ENCODE measurements at places on chromosomes 7 and 10.

DNA sequence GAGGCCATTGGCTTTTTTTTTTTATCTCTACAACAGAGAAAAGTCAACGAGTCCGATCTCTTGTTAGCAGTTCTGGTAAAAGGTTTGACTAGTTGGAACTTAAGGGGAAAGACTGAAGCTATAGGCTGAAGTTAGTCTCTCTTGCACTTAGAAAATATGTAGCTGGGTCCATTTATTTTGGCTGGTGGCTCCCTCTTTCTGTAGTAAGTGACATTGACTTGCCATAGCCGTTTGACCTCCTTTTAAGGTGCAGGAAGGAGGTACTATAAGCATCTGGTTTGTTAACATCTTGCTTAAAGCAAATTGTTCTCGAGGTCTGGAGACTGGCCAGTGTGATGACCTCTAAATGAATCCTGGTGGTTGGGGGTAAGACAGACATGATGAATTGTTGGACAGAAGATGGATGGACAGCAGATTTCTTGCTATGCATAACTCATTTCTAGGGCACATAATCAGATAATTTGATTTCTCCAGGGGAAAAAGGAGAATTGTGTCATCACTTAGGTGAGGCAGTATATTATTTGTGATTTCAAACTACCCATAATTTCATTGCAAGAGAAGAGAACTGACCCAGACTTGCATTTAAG, 356.3 kb upstream of the GALNT17 start:
- peak; percentile 21 for DNase-seq

DNA sequence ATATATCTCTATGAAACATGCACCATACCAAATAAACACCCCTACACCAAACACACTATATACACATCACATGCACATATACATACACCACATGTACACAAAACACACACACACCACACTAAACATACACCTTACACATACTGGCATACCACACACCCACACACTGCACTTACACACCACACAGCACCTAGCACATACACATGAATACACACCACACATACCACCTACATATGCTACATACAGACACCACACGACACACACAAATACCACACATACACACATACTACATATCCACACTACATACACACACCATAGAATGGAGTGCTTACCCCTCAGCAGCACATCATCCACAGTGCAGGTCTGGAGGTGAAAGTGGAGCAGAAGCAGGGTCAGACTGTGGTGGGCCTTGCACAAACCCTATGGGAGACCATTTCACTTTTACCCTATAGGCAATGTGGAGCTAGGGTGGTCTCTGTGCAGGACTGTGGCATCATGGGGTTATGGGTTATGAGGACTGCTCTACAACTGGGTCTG, 64.6 kb downstream of the WDFY4 start:
- no peak for DNase-seq

GRCh38 chr7:34362621-34363020, 295.4 kb upstream of the NPSR1 start:
- DNase-seq, result no peak

- no peak for DNase-seq
These were observed 129.4 kb upstream of the ZNF746 start for GRCh38 chr7:149626972-149627371.

- DNase-seq, result no peak
These were observed 17.0 kb upstream of the ORAI2 start for GRCh38 chr7:102416406-102416805.

DNA sequence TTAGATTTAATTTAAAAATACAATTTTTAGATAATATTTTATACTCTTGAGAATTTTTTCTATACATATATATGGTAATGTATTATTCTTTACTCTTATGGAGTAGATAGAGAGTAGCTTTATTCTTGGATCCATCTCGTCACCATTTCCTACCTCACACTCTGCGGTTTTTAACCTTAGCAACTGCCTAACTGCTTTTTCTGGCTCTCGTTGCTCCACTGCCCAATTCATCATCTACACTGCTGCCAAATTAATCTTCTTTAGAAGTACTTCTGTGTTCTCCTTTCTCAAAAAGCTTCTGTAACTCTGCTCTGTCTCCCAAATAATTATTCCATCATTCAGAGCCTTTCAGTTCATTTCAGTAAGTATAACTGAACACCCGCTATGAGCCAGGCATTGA, 35.3 kb downstream of the CAPZA2 start:
- DNase-seq, result no peak

GRCh38 chr10:50224330-50224952, 26.9 kb downstream of the ASAH2 start:
- DNase-seq, result peak; percentile 60

GRCh38 chr10:103278862-103279298, 1.9 kb downstream of the INA start:
- DNase-seq, result peak; percentile 37

GRCh38 chr7:107678110-107678753, 17.6 kb downstream of the SLC26A4 start:
- no peak for DNase-seq

DNA sequence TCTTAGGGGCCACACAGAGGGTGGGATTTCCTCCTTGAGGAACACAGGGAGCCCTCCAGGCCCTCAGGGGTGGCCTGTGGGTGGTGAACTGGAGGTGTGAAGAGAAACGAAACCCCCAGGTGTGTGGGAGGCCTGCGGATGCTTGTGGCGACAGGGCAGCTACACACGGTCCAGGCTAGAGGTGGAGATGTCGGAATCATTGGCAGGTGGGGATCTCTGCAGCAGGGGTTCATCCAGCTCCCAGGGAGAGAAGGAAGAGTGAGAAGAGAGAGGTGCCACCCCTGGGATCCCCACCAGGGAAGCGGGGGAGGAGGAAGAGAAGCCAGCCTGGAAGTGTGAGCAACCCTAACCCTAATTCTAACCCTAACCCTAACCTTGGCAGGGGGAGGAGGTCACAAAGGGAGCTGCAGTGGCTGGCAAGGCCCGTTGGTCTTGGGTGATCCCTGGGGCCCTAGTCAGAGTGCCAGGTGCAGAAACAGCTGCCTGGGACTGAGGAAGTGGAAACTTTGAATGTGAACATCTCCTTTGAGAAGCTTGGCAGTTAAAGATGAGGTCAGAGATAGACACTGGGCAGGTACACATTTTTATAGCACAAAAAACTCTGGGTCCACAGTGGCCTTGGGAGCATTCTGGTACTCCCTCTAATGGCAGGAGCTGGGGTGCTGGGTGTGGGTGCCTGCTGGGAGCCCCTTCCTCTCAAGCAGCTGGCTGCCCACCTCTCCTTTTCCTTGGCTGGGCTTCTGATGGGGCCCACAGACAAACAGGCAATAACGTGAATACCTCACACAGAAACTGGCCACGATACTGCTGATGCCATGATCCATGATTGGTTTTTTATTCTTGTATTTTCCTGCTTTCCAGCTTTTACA, 6.8 kb upstream of the AEBP1 start:
- peak; percentile 37 for DNase-seq

Measured in activated CD4-positive, alpha-beta T cell treated with anti-CD3 and anti-CD28 coated beads, Interleukin-2, Interleukin-4, amounts not matched to agents 100 ng/mL and 50 ng/mL, durations not matched to agents 16 hours and 8 hours (primary cell).